ENCODE measurements at places on chromosomes 13 and 19.

GRCh38 chr13:113050734-113051431, 54.7 kb upstream of the F7 start:
- DNase-seq: no peak

DNA sequence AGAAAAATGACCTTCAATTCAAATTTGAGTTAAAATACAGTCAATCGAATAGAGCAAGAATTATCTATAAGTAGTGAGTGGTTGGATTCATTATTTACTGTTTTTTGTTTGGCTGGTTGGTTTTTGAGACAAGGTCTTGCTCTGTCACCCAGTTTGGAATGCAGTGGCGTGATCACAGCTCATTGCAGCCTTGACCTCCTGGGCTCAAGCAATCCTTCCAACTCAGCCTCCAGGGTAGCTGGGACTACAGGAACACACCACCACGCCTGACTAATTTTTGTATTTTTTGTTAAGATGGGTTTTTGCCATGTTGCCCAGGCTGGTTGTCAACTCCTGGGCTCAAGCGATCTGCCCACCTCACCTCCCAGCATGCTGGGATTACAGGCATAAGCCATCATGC, 25.0 kb downstream of the MTMR6 start:
- DNase-seq: no peak

- no peak for DNase-seq
These were observed 78.4 kb downstream of the POU4F1 start for GRCh38 chr13:78524936-78525335.

GRCh38 chr19:13784731-13785452, 10.4 kb upstream of the ZSWIM4 start:
- DNase-seq: peak; percentile 69

DNA sequence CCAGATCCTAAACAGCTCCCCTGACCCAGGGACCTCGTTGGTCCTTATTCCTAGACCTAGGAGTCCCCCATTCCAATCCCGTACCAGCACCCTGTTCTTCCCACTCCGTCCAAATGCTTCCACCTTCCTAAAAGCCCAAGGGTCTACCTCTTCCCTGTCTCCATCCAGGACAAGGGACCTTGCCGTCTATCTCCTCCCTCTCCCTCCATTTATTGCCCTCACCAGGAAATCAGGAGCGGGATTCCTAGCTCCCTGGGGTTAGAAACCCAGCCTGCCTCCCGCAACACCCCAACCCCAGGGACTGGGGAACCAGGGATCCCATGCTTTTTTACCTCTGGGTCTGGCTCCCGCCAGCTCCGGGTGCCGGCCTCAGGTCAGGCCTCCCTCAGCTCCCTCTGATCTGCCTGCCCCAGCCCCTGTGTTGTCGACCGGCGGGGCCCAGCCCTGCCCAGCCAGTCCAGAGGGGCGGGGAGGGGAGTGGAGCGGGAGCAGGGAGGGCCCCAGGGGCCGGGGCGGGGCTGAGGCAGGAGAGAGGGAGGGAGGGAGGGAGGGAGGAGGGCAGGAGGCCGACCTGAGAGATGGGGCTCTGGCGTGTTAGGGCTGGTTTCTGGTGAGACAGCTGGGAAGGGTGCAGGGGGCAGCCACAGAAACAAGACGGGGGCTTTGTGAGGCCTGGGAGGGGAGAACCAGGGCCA, at the start of gene B3GNT8:
Gene B3GNT8 (minus strand): TSS at position 423 of the 695 bp plus-strand sequence. CDS start 596 bp downstream, outside the sequence.
- peak; percentile 63 for DNase-seq

DNA sequence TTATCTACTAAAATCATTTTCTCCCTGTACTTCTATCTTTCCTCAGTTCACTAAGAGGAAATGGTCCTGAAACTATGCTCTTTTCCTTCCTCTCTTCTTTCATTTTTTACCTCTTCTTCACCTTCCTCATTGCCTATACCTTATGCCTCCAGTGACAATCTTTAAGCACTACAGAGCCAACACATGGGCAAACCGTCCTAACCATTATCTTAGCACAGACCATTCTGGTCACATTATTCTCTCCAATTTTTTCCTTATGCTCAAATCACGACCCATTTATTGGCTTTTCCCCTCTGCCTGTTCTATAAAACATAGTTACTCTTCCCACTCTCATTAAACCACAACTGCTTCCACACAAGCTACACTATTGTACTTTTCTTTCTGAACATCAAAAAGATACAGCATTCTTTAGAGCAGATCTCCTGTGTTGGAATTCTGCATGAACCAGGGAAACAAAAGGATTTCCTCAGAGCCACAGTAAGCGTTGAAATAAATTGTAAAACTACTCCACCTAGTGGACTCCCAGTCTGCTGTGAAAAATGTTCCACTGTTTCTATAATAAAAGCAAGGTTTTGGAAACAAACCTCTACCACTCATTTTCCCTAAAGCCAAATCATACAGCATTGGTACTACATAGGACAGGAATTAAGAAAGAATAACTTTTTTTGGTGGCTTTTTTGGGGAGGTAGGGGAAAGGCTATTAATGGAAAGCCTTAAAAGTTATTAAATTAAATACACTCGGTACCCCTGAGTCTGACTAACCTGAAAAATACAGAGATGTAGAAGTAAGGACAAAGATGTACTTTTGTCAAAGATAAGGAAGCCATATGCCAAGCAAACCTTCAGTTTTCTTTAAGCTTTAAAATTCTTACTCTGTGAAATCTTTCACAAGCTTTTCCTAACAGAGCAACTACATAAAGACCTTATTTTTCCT, 19.5 kb downstream of the NUFIP1 start:
- DNase-seq: no peak

GRCh38 chr19:30328096-30328495, 44.1 kb upstream of the ZNF536 start:
- no peak for DNase-seq

DNA sequence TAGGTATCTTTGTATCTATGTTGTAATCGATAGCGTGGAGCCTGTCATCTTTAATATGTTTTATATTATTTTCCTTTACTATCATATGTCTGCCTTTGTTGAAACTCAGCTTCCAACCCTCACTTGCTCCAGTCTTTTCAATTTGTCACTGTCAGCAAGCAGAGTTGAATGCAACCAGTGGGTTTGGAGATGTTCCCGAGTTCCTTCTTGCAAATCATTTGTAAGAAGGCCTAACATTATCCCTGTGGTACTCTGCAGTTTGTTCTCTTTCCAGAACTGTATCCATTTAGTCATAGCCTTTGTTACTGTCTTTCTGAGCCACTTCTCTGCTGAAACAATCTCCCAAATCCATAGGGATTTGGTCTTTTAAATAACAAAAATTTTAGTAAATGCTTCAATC, 41.8 kb downstream of the RNASEH2B start:
- DNase-seq: no peak

All from activated naive CD8-positive, alpha-beta T cell treated with anti-CD3 and anti-CD28 coated beads for 36 hours (primary cell).